Activated CD4-positive, alpha-beta memory T cell treated with anti-CD3 and anti-CD28 coated beads, Interleukin-2, amount 10 ng/mL, durations not matched to agents 7 days and 5 days (primary cell): ENCODE measurements at places on chromosomes 7 and 10.

DNA sequence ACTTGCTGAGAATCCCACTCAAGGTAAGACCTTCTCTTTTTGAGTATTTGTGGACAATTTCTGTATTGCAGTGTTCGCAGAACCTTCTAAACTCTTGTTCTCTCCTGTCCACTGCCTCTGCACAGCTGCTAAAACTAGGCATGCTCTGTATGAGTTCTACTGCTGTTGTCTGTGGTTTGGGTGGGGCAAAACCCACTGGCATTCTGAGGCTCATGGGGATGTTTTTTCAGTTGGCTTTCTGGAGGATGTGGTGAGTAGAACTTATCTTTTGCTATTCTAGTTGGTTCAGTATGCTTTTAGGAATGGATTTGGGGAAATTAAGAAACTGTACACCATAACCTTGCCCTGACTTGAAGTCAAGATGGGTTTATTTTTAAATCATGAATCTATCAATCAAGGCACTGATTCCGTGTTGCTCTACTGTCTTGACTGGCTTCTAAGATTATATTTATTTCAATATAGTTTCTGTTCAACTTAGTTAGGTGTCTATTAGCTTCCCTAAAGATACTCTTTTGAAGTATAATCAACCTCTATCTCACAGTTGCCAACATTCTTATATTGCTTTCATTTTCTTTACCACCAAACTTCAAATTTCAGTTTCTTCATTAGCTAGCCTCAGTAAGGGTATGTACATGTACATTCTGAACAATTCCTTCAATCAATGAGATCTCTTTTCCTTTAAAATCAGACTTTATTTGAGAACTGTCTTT lies 25.0 kb upstream of the C1GALT1 start:
- peak; percentile 84 for DNase-seq

GRCh38 chr10:42876945-42877344 lies 94.3 kb downstream of the BMS1 start:
- no peak for DNase-seq

GRCh38 chr10:119222537-119222936 lies 15.2 kb downstream of the GRK5 start:
- DNase-seq, result no peak

GRCh38 chr10:24465891-24466818 lies 257.2 kb downstream of the KIAA1217 start:
- peak; percentile 76 for DNase-seq

GRCh38 chr10:109029870-109030269 lies 893.4 kb downstream of the XPNPEP1 start:
- no peak for DNase-seq
